ENCODE measurements at places on chromosomes 6 and 20.

DNA sequence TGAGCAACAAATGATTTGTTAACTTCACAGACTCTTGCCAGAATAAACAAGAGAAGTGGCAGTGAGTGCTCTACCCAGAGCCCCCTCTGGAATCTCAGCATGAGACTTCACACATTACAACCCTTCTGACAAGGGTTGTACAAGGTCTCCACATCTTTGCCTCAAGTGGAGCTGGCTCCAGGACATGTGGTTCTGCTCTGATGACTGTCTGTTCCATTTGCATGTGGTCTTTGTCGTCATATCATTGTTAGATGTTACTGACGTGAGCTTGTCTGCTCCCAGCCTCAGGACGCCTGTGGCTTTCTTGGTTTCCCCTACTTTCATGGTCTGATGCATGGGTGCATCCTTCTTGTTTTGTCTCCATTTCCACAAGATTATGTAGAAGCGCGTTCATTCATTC lies 115.0 kb downstream of the SLC24A3 start:
- DNase-seq: no peak

- DNase-seq: no peak
Measured at GRCh38 chr20:1951436-1952115, 42.3 kb downstream of the PDYN start.

DNA sequence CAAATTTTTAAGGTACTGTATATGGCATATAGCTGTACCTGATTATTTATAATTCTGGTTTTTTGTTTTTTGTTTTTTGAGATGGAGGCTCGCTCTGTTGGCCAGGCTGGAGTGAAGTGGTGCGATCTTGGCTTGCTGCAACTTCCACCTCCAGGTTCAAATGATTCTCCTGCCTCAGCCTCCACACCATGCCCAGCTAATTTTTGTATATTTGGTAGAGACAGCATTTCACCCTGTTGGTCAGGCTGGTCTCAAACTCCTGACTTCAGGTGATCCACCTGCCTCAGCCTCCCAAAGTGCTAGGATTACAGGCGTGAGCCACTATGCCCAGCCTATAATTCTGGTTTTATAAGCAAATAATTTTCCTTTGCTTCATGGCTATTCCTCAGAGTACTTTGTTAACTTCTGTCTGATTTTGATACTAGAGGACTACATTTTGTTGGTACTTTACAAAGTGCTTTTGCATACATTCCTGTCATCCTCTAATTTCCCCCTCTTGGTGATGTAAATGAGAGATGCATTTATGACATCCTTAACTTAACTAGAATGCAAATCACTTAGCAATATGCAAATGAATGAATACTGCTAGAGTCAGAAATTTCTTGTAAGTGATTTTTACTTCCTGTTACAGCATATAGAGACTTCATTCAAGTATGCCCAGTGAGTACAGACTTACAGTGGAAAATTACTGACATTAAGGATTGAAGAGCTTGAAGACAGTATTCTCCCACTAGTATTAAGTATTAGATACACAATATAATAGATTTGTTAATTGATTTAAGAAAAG lies 35.7 kb upstream of the ARID1B start:
- DNase-seq: no peak

GRCh38 chr6:116073765-116074440 lies 13.2 kb upstream of the FRK start:
- no peak for DNase-seq

DNA sequence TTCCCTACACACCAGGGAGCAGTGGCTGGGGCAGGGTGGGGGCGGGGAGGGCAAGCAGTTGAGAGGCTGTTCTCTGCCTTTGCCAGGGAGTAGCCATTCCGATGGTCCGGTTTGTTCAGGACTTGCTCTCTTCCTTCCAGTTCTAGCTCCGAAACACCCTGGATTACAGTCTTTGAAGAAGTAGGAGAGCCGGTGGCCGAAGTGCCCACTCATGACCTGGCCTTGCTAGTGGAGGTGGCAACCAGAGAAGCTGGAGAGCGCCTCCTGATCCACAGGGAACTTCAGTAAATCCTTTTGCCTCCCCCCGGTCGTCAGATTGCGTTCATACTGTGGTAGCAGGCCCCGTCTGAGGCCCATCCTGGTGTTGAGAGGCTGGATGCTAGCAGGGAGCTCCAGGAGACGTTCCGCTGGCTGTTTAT lies 92.8 kb downstream of the ARID1B start:
- no peak for DNase-seq

GRCh38 chr6:150395388-150396009 lies 26.7 kb downstream of the IYD start:
- peak; percentile 21 for DNase-seq

DNA sequence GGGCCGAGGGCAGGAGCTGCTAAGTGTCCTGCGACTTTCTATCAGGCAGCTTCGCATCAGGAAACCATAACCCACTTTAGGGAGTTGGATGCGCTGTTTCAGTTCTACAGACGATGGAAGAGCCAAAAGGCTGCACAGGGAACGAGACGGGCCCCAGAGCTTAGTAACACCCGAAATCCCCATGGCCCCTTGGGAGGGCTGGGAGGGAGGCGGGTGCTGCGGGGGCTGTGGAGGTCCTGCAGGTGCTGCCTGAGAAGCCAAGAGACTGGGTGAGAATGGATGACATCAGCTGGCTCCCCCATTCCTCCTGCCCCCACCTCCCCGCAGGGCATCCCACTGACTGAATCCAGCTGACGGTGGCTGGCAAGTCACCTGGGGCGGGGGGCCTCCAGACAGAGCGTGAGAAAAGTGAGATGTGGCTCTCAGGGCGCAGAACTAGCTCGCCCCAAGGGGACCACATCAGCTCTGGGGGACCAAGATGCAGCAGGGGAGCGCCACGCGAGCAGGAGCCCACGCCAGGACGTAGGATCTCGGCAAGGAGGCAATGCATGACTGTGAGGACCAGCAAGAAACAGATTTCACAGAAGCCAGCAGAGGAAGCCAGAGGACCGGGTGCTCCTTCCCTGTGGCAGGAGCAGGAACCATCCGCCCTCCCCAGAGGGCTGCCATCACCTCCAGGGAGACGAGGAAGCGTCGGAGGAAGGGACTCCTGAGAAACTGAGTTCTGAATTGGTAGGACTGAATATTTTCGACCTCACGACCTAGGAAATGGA lies 36.8 kb downstream of the PNLDC1 start:
- no peak for DNase-seq

GRCh38 chr20:57269148-57269984 lies 2.9 kb upstream of the BMP7 start:
- no peak for DNase-seq

- no peak for DNase-seq
Measured at GRCh38 chr20:12966468-12967085, 42.2 kb upstream of the SPTLC3 start.

DNA sequence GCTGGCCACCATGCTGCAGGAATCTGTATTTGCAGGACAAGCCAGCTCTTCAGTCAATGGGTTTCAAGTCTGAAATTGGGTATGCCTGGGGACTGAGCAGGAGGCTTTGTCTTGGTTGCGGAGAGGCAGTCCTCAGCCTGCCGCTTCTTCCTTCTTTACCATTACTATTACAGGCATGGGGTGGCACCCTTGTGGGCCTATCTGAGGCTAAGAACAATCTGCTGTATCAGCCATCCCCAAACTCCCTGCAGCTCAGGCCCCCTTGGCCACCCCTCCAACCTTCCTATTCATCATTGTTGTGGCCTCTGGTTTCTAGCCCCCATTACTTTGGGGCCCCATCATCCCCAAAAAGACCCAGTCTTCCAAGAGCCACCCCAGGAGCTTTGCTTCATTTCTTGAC lies 289.2 kb upstream of the FOXQ1 start:
- no peak for DNase-seq

GRCh38 chr6:101001012-101001411 lies 119.9 kb upstream of the ASCC3 start:
- no peak for DNase-seq

DNA sequence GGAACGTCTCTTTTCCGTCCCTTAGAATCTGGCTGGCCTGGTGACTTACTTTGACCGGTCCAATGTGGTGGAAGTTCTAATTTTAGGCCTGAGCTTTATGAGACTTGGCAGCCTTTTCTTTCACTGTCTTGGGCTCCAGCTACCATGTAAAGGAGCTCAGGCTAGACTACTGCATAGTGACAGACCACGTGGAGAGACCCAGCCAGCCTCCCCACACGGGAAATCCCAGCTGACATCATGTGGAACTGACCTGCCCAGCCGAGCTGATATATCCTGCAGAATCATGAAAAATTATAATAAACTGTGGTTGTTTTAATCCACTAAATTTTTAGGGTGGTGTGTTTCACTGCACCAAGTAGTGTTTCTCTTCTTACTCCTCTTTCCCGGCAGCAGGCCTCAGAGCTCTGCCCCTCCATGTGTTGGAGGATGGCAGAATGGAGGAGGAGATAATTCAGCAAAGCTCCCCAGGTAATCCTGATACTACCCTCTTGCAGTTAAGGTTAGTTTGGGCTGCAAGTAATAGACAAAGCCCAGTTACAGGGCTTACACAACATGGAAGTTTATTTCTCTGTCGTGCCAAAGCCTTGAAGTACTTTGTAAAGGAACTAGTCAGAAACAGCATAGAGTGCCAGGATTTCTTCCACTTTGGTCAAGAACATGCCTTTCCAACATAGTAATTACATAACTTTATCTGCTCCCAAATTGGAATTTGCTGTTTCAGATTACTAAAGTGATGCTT lies 87.5 kb downstream of the SH3BGRL2 start:
- no peak for DNase-seq

DNA sequence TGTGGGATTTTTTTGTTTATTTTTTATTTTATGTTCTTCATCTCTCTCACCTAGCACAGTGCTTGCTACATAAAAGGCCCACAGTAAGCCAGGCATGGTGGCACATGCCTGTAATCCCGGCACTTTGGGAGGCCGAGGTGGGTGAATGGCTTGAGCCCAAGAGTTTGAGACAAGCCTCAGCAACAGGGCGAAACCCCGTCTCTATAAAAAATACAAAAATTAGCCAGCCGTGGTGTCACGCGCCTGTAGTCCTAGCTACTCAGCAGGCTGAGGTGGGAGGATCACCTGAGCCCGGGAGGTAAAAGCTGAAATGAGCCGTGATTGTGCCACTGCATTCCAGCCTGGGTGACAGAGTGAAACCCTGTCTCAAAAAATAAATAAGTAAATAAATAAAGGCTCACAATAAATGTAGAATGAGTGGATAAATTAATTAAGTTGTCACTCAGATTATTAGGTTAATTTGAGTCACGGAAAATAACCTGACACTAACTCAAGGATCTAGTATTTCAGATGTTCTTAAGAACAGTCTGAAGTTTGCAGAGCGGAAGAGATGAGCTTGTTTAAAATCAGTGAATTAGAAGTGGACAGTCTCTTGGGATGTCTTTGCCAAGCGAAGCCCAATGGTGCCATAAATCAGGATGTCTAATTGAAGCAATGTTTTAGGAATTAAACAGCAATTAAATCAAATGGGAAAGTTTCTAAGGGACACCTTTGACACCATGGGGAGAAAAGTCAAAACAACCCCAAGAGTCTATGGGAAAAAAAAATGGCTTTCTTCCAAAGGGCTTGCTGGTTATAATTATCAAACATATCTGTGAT lies 214.4 kb downstream of the ZNF217 start:
- no peak for DNase-seq

- DNase-seq: no peak
Measured at GRCh38 chr6:35007016-35007415, 118.0 kb downstream of the ANKS1A start.

- DNase-seq: no peak
Measured at GRCh38 chr20:60957621-60958020, 294.4 kb upstream of the CDH4 start.

GRCh38 chr6:97876711-97877110 lies 593.7 kb upstream of the MMS22L start:
- no peak for DNase-seq

DNA sequence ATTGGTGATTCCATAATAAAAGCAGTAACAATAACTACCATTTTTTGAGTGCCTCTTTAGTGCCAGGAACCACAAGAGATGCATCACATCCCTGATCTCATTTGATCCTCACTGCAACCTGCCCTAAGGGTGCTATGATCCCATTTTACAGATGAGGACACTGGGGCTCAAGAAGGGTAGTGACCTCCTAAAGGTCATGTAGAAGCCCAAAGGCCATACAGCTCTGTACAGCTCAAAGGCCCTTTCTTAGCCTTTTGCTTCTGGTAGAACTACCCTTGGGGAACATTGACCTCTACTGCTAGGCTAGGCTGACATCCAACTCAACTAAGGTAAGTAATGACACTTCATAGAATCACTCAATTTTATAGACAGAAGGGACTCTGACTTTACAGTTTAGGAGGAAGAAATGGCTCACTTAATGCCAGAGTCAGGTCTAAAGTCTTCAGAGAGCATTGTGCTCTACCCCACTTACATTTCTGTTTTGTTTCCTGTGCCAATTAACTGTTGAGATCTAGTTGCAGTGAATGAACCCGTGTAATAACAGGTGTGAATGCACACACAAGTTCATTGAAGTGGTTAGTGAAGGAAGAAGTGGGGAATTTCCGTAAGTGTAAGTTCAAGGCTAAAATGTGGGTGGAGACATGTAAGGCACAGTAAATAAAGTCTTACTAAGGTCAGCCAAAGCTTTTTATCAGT lies 10.7 kb downstream of the SLC9A8 start:
- no peak for DNase-seq

DNA sequence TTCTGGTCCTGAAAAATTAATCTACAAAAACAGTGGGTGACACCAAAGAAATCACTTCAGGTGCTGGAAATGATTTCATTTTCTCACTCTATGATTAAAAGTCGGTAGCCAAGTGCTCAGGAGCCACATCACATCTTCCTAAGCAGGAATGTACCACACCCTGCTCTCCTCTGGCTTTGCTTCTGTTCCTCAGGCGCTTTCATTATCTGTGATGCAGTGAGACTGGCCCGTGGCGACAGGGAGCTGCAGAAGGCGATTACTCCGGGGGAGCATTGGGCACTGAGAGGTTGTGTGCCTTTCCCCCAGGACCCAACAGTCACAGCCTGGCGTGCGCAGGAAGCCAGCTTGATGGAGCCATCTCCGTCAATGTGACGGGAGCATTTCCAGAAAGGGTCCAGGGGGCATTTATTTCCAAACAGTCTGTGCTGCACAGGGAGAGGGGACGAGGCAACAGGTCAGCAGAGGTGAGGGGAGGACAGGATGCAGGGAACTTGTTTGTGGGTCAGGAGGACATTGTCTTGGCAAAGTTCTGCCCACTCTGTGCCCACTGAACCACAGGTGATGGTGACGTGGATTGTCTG lies 5.6 kb upstream of the ZNF831 start:
- DNase-seq: no peak

Measured in C1 segment of cervical spinal cord (tissue), 14 donors.